ENCODE measurements at places on chromosomes 13 and 19. TPM values are rescaled to one million over a fixed set of nuclear protein-coding genes. Genes with fewer than 3 reads are reported as not detected.

- DNase-seq, result peak; percentile 49
Observed at GRCh38 chr13:29435125-29435911, 160.2 kb downstream of the SLC7A1 start.

GRCh38 chr13:76630629-76631230 is 255.5 kb downstream of the KCTD12 start:
- DNase-seq, result no peak

- no peak for DNase-seq
Observed at GRCh38 chr19:35347930-35348298, 212 bp downstream of the FFAR1 start.

DNA sequence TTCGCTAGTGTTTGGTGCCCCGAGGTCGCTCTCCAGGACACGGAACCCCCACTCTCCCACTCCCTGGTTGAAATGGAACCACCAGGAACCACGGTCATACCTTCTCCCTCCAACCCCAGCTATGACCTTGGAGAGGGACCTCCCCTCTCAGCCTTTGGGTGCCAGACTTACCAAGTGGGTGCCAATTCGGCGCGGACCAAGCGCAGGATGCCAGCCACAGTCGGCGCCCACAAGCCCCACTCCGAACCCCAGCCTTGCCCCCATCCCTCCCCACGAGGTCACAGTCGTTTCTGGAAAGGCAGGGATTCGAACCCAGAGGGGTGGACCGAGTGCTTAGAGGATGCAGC is 910 bp downstream of the PDE4C start:
- DNase-seq, result no peak

- no peak for DNase-seq
Observed at GRCh38 chr19:17863520-17864182, 3.9 kb downstream of the RPL18A start.

- DNase-seq, result no peak
Observed at GRCh38 chr19:35784503-35785338, 9.4 kb downstream of the ARHGAP33 start.

DNA sequence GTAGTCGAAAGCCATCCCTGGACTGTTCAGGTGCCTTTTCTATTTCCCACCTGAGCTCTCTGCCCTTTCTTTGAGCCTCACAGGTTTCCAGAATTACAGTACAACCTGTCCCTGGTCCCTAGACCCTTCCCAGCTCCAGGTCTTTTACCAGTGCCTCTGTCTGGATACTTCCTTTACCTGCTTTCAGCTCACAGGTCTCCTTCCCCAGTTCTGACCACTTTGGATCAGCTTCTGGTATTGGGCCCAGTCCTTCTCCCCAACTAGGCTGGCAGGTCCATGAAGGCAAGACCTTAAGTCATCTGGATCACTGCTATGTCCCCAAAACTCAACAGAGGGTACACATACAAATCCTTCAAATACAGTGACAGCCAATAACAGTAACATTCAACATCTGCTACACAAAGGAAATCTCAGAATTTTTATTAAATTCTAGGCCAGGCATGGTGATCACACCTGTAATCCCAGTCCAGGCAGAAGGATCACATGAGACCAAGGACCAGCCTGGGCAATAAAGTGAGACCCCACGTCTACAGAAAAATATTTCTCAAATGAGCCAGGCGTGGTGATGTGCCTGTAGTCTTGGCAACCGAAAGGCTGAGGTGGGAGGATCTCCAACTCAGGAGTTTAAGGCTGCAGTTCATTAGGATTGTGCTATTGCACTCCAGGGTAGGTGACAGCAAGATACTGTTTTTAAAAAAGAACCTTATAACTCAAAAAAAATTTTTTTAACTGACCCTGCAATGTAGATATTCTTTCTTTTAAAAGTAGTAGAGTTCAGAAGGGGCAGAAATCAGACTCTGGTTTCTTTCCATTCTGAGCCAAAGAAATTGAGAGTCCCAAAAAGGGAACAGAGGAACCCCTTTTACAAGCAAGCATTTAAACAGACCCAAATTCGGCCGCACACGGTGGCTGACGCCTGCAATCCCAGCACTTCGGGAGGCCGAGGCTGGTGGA is 1.3 kb downstream of the RPS16 start:
- no peak for DNase-seq

DNA sequence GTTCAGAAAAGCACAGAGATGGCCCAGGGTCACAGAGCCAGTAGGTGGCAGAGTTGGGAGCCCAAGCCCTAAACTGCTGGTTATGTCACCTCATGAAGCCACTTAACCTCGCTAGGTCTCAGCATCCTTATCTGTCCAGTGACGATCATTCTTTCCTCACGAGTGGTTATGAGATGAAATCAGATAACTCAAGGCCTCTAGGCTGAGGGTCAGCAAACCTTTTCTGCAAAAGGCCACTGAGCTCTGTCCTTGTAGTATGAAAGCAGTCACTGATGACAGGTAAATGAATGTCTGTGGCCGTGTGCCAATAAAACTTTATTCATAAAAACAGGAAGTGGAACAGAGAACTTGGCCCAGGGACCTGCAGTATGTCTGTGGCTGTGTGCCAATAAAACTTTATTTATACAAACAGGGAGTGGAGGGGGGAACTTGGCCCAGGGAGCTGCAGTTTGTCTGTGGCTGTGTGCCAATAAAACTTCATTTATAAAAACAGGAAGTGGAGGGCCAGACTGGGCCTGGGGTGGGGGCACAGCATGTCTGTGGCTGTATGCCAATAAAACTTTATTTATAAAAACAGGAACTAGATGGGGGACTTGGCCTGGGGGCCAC is 71.2 kb downstream of the GNG7 start:
- DNase-seq, result no peak

GRCh38 chr19:13712767-13713201 is 51.5 kb upstream of the MRI1 start:
- DNase-seq, result peak; percentile 16

DNA sequence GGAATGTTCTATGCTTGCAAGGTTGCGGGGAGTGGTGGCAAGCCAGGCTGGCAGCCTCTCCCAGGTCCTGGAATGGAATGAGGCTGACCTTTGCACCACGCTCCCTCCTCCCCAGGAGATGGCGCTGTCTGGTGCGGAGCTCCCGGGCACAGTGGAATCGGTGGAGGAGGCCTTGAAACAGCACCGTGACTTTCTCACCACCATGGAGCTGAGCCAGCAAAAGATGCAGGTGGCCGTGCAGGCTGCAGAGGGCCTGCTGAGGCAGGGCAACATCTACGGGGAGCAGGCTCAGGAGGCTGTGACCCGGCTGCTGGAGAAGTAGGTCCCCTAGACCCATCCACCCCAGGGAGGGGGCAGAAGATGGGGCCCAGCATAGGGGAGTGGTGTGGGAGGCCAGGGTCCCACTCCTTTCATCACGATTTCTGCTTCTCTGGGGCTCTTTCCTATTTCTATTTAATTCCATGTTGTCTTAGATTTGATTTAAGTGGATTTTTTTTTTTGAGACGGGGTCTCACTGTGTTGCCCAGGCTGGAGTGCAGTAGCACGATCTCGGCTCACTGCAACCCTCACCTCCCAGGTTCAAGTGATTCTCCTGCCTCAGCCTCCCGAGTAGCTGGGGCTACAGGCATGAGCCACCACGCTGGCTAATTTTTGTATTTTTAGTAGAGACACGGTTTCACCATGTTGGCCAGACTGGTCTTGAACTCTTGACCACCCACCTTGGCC is 53.2 kb upstream of the SHKBP1 start:
- DNase-seq, result no peak

DNA sequence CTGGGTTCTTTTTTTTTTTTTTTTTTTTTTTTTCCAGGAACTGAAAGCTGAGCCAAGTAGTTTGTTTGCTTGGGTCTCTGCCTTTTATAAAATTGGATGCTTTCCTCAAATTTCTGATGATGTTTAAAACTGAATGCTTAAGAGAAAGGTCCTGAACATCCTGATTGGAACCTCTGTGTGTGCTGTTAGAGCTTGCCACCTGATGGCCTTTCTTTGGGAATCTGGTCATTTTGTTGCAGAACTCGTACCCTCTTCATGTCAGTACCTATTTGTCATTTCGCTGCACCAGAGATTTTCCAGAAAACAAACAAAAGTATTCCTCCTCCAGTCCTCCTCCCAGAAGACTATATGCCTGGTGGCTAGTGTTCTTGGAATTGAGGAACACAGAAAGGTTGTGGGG is 81.2 kb upstream of the KLF12 start:
- no peak for DNase-seq

DNA sequence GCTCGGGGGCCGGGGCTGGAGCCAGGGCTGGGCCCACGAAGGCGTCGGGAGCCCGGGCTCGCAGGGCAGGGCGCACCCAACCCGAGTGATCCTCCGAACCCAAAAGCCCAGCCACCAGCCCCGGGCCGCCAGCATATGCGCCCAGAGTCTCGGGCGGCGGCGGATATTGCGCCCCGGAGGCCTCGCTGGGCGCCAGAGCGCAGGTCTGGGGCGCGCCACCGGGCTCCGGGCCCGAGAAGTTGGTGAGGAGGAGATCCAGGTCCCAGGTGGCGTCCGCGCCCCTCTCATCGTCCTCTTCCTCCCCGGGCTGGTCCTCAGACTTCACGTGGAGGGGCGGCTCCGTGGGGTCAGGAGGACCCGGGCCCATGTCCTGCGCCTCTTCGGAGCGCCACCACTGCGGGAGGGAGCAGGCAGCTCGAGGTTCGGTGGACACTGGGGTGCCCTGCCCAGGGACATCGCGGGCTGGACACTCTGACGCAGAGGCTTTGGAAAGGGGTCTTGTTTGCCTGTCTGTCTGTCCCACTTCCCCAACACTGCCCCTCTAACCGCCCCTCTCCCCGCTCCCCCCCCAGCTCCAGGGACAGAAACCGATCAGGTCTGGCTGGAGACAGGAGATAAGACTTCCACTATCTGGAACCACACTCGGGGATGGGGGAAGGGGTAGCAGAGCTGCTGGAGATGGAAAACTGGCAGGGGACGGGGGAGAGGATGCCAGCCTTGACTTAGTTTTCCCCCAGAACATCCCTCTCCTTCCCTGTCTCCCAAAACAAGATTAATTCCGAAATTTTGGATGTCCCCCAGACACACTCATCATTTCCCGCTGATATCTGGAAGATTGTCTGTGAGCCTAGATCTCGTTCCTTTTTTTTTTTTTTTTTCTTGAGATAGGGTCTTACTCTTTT is 1.0 kb downstream of the KLF1 start:
- DNase-seq, result no peak

GRCh38 chr19:29666578-29667386 is 1.5 kb downstream of the PLEKHF1 start:
- DNase-seq, result peak; percentile 55

DNA sequence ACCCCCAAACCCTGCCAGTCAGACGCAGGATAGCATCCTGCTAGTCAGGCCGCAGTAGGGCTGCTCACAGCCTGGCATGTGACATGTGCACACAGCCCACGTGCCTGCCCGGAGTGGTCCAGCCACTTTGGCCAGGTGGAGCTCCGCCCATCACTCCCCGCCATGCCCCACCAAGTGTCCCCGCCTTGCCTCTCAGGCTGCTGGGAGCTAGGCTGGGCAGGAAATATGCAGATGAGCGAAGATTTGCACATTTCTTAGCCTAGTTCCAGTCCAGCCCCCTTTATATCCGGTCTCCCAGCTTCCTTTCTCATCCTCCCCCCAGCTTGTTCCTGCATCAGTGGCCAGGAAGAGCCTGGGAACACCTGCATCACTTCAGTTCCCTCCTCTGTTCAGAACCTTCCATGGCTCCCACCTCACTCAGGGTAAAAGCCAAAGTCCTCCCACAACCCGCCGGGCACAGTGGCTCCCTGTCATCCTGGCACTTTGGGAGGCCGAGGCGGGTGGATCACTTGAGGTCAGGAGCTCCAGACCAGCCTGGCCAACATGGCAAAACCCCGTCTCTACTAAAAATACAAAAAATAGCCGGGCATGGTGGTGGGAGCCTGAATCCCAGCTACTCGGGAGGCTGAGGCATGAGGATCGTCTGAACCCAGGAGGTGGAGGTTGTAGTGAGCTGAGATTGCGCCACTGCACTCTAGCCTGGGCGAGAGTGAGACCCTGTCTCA is 2.3 kb upstream of the DOCK6 start:
- peak; percentile 55 for DNase-seq

DNA sequence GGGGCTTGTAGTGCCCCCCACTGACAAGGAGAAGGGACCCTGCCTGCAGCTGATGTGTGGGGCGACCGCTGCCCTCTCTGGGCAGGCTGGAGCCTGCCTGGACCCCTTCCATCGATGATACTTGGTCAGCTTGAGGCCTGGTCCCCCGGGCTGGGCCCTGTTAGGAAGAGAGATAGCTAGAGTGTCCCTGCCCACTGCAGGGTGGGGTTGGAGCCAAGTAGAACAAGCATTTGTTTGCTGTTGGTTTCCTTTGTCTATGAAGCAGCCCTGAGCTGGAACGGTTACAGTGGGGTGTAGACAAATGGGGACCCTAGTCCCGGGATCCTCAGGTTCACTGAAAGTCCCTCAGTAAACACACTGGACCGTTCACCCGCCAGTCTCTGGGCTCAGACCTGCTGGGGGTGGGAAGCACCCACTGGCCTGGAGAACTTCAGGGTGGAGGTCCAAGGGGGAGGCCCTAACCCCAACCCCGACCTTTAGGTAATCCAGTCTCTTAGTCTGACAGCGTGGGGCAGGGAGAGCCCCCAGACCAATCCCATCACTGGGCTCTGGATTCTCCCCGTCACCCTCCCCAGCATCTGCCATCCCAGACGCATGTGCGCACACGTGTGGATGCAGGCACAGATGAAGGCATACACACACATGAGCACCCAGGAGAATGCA is 204.8 kb upstream of the ZNF536 start:
- no peak for DNase-seq

GRCh38 chr19:5131031-5131505 is 162.2 kb downstream of the KDM4B start:
- DNase-seq, result no peak

DNA sequence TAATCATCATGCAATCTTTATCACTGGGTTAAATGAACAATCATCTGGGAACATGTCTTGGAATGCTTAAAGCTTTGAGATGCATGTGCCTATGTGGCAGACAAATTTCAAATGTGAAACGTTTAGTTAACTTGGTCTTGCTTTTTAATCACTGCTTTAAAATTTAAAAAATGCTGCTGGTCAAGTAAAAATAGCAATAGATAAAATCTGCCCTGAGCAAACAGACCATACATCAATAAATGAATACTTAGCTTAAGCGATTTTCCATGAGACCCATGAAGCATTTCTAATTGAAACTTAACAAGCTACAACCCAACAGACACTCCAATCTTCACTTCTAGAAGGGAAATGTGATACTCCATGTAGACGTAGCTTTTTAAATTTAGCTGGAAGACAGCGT is 1.9 kb upstream of the KL start:
- no peak for DNase-seq

DNA sequence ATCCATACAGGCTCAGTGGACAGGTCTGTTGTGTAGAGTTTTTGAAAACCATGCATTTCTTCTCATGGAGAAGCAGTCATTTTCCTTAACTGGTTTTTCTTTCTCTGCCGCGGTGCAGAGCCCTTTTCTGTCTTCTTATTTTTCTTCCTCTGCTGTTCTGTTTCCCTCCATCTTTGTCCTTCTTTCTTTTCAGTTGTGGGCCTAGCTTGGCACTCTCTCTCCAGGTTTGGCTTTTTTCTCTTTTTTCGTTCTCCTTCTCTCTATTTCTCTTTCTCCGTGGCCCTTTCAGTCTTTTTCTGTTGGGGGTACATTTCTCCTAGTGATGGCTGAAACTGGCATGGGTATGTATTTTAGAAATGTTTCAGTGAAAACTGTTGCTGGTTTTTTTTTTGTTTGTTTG is 24.1 kb downstream of the NFIX start:
- DNase-seq, result no peak

PNMA8B gene
- polyA plus RNA-seq, result 5.7 TPM

CEACAM4 gene
- 0.10 TPM for polyA plus RNA-seq

SHISA2 gene
- polyA plus RNA-seq, result 57.6 TPM
